ENCODE measurements at places on chromosomes 16 and 17.

DNA sequence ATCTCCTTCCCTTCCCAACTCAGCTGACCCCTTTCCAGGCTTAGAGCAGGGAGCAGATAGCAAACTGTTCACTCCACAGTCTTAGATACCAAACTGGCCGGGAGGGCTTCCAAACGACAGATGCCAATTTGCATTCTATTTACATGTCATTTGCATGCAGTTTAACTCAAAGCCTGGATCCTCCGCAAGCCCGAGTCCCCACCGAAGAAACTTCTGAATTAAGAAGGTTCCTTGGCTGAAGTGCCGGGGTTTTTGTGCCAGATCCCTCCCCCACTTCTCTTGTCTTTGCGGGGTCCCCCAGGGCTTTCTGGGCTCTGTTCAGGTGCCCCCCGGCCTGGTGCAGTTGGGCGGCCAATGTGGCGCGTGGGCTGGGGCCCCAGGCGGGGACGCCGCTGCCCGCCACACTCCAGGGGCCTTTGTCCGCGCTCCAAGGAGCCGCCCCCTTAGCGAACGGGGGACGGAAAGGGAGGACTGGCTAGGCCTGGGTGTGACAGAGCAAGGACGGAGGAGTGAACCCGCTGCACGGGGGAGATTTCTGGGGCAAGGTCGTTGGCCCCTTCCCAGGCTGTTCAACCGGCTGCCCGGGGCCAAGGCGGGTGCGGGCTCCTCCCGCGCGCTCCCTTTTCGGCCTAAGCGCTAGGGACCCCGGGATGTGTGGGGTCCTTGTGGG is 1.2 kb downstream of the GPRC5B start:
- DNase-seq: no peak

- DNase-seq: no peak
Observed at GRCh38 chr17:21191698-21192097, 22.3 kb downstream of the TMEM11 start.

GRCh38 chr17:45061606-45062205 is 589 bp downstream of the NMT1 start:
- DNase-seq: no peak

DNA sequence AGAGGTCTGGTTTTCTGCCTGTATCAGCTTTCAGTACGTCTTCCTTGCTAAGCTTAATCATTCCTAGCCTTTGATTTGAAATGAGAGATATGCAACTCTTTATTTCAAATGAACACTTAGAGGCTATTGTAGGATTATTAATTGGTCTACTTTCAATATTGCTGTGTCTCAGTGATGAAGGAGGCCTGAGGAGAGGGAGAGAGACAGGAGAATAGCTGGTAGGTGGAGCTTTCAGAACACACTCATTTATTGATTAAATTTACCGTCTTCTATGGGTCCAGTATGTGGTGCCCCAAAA is 187.0 kb downstream of the BCAS3 start:
- DNase-seq: no peak

DNA sequence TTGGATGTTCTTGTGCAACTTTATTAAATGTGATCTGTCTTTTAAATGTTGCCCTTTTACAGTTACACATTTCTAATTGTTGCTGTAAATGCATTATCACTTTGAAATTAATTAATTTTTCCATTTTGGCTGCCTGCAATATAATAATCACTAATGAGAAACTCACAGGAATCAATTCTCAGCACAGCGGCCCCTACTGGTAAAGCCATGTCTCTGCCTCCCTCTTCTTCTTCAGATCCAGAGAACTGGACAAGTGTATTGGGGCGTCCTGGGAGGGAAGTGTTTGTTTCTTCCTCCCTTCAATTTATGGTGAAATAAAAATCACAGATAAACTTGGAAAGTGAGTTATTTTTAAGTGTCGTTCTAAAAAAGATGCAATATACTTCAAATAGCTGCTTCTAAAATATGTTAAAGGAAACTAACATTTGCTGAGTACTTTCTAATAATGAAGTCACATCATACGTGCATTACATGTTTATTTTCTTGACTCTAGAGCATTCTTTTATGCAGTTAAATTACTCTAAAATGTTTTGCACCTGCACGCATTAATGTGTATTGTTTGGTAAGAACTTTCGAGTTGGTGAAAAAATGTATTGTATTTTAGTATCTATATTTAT is 338.0 kb downstream of the WWOX start:
- no peak for DNase-seq

- DNase-seq: no peak
Observed at GRCh38 chr17:73731733-73732132, 87.5 kb upstream of the SDK2 start.

DNA sequence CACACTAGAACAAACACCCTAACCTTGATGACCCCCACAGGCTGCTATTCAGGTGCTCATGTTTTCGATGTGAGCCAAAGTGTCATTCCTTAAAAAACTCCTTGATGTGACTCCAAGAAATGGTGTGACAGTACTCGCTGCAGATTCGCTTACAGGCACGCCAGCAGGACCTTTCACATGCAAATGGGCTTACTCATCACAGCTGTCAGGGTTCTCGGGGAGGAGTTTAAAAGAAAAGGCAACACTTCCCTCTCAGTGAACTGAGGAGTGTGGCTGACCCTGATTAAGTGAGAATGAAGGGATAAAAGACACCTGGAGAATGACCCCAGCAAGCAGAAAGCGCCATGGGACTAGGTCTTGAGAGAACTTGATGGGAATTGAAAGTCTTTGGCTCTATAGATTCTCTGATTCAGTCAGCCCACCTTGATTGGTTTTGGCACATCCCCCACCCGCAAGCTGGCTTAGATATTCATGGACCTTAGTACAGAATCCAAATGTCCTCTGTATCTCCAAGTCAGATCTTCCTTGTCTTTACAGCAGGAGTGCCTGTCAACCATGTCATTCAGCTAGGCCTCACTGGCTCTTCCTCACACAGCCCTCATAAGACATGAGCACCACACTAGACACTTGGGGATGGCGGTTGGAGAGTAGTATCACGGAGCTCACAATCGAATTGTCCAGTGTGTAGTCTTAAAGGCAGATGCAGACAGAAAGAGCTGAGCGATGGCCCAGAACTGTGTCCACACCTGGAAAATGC is 82.6 kb downstream of the HIC1 start:
- DNase-seq: no peak

GRCh38 chr17:19013806-19014627 is 9.5 kb upstream of the FAM83G start:
- no peak for DNase-seq

DNA sequence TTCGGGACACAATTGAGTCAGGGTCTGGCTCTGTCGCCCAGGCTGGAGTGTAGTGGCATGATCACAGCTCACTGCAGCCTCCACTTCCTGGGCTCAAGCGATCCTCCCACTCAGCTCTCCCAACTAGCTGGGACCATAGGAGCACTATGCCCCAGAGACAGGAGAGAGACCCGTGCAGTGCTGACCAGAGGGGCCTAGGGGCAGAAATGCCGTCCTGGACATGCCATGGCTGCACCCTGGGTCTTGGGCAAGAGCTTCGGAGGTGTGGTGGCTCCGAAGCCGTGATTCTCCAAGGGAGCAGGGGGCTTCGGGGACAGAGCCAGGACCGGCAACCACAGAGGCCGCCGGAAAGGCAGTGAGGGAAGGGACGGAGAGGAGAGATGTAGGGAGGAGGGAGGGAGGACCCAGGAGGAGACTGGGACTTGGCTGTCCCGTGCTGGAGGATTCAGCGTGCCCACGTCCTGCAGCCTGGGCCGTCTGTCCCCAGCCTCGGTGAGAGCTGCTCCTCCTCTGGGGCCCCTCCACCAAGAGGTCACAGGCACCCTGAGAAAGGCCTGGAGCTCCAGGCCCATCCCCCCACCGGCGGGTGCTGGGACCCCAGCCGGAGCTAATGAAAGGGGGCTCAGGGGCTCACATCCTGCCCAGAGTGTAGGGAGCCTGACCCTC is 21.9 kb downstream of the TPSD1 start:
- DNase-seq: no peak

DNA sequence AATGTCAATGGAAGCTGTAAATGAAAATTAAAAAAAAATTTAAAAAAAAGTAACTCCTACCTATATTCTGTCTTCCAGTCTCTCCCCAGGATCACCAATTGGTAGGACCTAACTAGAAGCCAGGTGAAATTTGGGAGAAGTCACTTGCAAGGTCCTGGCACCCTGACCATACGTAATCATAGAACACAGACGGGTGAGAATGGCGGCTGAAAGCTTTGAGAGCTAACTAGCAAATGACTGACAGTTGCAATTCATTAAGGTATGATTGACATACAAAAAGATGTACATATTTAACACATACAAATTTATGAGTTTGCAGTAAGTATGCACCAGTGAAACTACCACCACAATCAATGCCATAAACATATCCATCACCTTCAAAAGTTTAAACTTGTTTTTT is 372.7 kb upstream of the PSMD7 start:
- no peak for DNase-seq

DNA sequence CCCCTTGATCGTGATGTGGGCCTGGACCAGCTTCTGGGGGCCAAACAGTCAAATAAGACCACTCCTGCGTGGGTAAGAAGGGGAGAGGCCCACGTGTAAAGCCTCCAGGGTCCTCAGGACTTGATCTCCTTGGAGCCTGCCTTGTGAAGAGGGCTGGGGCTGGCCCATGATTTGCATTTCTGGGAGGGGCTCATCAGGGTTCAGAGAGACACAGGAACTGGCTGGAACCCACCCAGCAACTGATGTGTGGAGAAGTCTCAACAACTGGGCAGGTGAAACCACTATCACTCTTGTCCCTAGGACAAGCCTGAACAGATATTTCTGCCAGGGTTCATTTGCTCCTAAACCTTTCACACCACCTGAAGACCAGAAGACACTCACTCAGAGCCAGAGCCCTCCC is 214.7 kb downstream of the ZNF423 start:
- no peak for DNase-seq

GRCh38 chr17:48747445-48748363 is 19.2 kb upstream of the HOXB13 start:
- no peak for DNase-seq

DNA sequence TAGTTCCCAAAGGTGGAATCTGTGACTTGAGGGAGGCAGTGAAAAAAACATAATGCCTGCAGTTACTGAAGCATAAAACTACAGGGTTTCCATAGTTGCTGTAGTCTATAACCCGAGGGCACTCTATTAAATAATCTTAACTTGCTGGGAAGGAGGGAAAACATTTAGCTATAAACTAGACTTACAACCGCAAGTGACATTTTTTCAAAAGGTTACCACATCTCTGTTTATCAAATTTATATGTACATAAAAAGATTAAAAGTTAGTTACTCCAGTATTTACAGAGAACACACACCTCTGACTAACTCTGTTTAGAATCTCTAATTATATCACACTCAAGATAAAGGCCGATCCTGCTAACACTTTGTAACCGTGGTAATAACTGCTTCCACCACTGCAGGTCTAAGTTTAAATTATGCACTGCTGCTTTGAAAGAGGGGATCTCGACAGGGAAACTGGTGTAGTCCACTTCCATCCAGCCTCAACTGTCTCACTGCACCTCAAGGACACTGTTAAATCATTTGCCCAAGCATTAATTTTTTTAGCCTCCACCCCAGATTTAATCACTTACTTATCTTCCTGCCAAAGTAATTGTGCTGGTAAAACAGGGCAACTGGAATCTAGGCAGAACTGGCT is 14.6 kb downstream of the KCNJ16 start:
- DNase-seq: no peak

DNA sequence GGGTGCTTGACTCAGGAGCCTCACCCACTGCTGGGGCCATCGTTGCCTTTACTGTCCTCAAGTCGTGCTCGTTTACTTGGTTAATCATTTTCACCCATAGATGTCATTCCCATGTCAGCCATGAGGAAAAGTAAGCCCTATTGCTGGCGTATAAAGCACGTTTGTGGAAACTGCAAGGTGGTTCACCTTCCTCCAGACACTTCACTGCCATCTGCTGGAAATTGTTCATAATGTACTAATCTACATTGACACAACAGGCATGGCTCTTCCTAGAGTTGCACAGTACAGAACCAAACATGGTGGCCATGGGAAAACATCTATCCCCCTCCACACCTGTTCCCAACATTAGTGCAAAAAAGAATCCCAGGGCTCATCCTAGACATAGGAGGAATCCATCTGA is 116.6 kb downstream of the ZNF18 start:
- DNase-seq: no peak

DNA sequence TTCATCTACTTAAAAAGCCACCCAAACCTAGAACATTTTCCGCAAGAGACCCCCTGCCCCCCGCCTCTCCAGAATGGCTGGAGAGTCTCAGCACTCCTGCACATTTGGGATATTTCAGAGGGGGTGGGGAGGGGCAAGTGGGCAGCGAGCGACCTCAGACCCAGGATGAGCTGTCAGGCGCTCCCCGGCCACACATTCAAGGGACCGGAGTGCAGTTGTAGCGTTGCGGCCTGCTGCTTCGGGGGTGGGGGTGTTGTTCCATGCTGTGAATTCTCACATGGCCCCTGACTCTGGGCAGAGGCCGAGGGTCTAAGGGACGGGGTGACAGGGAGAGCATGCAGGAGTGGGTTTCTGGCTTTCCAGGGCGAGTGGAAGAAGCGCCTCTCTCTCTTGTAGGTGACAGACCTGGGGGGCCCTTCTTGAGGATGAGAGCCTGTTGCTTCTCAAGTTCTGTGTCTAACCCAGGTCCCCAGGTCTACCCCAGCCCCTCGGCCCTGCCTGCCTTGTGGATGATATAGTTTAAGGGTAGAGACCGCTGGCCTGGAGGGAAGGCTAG is 231.2 kb downstream of the SEC14L1 start:
- no peak for DNase-seq

DNA sequence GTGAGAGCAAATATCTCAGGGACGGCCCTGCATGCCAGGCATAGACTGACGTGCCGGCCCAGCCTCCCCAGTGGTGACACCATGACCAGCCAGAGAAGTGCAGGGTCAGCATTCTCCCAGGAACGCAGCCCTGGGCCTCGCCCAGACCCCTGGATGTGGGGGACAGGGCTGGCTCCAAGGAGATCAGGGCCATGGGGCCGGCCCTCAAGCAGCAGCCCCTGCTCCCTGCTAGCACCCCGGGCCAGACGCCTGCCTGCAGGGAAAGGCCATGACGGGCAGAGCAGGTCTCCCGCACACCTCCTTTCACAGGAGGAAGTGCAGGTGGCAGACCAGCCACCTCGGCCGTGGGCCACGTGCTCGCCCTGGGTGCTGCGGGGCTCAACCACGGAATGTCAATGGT is 9.5 kb downstream of the NDUFAF8 start:
- no peak for DNase-seq

DNA sequence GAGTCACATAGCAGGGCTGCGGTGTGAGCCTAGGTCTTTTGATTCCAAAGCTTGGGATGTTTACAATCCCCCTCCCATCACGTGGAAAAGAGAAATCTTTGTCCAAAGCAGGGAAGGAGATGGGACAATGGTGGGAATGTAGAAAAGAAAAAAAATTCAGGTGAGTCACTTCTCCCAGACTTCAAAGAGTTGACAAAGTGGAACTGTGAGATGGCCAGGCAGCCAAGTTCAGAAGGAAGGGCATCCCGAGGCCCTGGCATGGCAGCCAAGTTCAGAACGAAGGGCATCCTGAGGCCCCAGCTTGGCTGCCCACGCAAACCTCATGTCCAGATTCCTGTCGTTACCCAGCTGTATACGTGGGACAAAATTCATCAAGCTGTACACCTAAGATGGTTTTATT is 47.5 kb downstream of the FOXL1 start:
- no peak for DNase-seq
